ENCODE measurements at places on chromosomes 13 and 19.

GRCh38 chr13:32115066-32115465 is 83.5 kb downstream of the FRY start:
- no peak for DNase-seq

- no peak for DNase-seq
Observed at GRCh38 chr13:34897220-34897619, 44.9 kb upstream of the NBEA start.

DNA sequence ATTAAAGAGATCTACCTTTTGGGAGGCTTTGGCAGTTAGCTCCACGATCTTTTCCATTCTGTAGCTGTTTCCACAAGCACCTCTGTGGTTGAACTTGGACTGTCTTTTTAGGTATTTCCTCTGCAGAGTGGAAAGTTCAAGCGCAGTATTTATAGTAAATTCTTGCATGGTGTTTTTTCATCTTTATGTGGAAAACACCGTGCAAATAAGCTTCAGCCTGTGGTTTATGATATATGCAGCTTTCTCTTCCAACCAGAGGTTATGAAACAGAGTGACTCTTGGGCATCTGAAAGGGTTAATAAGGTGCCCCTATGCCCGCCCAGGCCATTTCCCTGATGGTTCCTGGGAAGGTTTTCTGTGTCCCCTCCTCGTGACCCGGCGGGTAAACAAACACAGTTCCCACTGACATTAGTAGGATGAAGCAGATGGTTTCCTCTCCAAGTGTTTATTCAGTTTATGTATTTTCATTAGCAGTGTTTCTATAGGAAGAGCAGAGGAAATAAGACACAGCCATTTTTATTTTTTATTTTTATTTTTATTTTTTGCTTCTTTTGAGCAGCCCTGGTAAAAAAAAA is 39.7 kb upstream of the RNF113B start:
- no peak for DNase-seq

DNA sequence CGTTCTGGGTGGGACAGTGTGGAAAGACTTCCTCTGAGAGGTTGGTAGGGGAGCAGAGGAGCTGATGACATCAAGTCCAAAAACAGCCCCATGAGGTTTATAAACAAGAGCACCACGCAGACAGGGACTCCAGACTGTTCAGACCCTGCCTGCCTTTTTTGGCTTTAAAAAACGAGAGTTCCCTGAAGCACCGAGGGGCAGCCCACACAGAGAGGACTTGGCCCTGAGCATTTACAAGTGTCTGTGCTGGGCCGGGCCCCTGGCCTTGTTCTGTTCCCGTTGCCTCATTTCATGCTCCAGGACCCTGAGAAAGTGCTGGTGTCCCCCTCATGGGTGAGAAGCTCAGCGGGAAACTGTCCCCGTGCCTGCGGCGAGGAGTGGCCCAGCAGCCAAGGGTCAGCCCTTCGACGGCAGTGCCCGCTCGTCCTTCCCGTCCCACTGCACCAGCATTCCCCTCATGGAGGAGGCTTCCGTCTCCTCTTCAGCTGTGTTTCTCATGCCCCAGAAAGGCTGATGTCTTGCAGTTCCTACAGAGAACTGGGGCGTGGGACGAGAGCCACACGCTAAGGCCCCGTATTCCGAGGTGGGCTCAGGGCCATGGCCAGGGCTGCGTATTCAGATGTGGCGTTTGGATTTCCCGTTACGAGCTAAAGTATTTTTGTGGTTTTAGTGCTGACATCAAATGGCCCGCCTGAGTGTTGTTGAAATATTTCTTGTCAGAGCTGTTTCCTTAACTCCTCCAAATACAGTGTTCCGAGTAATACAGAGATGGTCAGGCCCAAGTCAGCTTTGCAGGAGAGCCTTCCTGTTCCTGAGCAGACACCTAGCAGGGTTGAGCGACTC is 93.5 kb downstream of the ATP11A start:
- no peak for DNase-seq

- no peak for DNase-seq
Observed at GRCh38 chr13:41709511-41709910, 251.4 kb downstream of the VWA8 start.

- no peak for DNase-seq
Observed at GRCh38 chr19:29795461-29796172, 16.2 kb upstream of the CCNE1 start.

GRCh38 chr13:20401531-20401930 is 124.1 kb downstream of the CRYL1 start:
- DNase-seq: no peak

- DNase-seq: no peak
Observed at GRCh38 chr13:113140677-113141600, 17.5 kb upstream of the PROZ start.

DNA sequence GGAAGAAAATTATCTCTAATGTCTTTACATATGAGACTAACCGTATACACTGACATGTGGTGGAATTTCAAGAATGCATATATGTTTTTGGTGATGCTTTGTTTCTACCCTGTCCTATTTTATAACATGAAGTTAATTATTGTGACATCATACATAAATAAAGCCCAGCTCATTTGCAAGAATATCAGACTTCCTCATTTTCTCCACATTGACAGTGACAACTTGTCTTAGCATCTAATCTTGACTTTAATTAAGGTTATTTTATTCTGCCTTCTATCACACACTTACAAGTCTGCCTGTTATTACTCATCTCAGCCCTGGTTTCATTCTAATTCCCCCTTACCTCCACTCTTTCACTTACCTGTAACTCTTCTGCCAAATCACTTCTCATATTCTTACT is 140.6 kb upstream of the STARD13 start:
- DNase-seq: no peak

DNA sequence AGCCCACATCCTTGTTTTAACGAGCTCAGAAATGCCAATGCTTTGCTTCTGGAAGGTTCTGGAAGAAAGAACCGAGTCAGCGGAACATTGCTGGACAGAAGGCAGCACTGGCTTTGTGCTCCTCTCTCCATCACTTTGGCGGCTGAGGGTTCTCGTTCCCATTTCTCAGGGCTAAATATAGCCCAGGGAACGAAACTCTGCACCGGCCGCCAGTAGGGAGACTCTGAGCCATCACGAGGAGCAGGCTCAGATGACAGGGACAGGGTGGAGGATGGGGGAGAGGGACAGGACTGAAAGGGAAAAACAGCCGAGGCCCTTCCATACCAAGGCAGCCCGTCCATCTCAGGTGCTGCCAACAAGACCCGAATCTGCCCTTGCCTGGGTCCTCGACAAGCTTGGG is 166.4 kb downstream of the CACNA1A start:
- no peak for DNase-seq

GRCh38 chr19:45428384-45429231 is 4.9 kb upstream of the ERCC1 start:
- DNase-seq: no peak

DNA sequence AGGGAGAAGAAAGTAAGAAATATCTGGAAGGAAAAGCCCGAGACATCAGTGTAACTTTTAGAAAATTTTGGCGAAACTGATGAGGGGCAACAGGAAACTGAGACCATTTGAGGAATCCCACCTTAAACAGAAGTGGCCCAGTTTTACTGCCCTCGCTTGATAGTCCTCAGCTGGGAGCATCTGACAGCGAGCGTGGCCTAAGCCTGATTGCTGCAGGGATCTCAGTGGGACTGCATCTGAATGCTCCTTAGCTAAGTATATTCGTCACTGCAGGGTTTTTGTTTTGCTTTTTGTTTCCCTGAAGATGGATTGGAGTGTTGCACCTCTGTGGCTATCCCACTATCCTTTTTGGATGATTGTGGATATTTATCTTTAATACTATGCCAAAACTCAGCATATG is 262.7 kb upstream of the KLHL1 start:
- no peak for DNase-seq

DNA sequence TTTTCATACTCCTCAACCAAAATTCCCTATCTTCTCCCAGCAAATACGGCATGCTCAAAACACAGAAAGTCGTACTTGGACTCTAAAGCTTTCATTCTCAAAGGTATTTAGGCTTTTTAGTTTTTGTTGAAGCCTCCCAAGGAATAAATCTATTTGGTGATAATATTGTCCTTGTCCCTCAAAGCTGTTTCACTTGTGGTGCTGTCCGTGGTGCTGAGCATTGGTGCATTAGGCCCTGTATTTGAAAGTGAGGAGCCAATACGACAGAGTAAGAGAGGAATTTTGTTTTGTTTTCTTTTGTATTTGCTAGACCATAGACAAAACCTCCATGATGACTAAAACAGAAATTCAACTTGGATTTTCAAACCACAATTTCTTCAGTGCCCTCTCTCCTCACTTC is 3.2 kb upstream of the LGALS13 start:
- no peak for DNase-seq
